ENCODE measurements at places on chromosomes 12 and 14.
A peak's percentile ranks its signal among the peaks of the same experiment; 100 is the strongest.

- DNase-seq = no peak
These were observed 47.0 kb upstream of the ERGIC2 start for GRCh38 chr12:29427964-29428363.

DNA sequence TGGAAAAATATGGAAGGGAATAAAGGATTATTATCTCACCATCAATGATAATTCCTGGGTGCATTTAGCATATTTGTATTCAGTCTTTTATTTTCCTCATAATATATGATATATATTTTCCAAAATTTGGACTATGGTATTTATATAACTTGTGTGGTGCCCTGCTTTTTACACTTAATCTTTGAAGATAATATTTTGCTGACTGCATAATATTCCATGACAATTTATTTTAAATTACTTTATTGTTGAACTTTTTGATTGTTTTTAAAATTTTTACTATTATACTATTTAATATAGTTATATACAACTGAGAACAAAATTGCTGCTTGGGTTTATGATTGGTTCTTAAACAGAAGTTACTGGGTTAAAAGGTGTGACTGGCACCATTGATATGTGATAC is 212.3 kb downstream of the TTC6 start:
- no peak for DNase-seq

- DNase-seq = peak; percentile 43
These were observed 63.8 kb downstream of the PRKCH start for GRCh38 chr14:61385002-61385685.

GRCh38 chr14:33564774-33565630 is 385.9 kb downstream of the EGLN3 start:
- no peak for DNase-seq

GRCh38 chr14:88503754-88504406 is 50.9 kb downstream of the PTPN21 start:
- no peak for DNase-seq

- no peak for DNase-seq
These were observed 1.9 kb downstream of the SRSF5 start for GRCh38 chr14:69768873-69769272.

DNA sequence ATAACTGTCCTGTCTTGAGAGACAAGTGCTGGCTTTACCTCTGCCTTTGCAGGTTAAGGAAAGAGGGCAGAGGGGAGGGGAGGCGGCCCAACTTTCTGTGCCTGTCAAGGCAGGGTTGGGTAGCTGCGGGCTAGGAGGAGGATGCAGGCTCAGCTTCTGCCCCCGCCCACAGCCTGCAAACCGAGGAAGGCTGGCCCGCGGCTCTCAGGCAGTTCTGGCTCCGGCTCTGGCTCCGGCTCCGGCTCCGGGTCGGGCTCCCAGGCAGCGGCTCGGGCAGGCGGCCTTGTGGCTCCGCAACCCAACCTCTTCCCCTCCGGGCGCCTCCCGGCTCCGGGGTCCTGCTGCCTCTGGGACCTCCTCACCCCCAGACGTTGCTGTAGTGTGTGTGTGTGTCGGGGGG is 92.9 kb downstream of the TMEM30B start:
- peak; percentile 43 for DNase-seq

DNA sequence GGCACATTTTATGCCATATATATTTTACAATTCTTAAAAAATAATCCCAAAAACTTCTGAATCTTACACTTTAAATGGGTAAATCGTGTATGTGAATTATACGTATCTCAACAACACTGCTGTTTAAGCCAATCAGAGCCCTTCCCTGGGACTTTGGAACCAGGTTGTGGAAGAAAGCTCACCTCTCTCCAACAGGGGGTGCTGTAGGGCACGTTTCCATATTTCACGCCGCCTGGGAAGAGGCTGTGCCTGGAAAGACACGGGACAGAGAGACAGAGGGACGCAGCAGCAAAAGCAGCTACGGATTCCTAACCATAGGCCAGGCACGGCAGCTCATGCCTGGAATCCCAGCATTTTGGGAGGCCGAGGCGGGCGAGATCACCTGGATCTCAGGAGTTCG is 29.4 kb upstream of the FBRSL1 start:
- DNase-seq = no peak

DNA sequence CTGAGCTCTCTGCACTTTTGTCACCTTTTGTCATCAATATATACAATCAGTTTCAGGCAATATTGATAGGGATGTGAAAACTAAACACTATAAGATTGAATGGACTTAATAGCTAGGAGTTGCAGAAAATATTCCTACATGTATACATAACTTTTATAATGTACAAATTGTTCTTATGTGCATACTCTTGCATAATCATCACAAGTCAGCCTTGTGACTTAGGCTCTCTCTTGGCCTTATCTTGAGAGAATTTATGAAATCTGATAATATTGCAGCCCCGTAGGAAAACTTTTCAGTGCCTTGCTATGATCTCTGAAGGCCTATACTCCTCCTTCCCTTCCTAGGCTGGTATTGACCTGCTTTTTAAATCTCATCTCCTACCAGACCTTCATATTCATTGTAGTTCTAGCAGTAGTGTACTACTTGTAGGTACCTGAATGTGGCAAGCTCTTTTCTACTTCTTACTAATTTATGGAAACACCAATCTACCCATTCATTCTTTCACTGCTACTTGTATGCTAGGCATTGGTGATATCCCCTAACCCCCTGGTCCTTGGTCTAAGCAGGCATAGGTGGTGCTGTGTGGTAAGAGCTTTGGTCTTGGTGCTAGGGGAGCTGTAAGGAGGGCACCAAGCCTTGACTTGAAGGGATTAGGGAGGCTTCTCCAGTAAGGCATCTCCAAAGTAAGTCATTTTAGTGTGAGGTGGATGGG is 100.0 kb downstream of the PRKCH start:
- no peak for DNase-seq

- DNase-seq = no peak
These were observed 132.0 kb downstream of the DACT1 start for GRCh38 chr14:58769771-58770170.

GRCh38 chr12:52687497-52688385 is 7.5 kb upstream of the KRT1 start:
- DNase-seq = no peak

GRCh38 chr14:98908050-98908449 is 363.9 kb downstream of the BCL11B start:
- DNase-seq = no peak

GRCh38 chr14:103156651-103157378 is 33.6 kb downstream of the TNFAIP2 start:
- no peak for DNase-seq

DNA sequence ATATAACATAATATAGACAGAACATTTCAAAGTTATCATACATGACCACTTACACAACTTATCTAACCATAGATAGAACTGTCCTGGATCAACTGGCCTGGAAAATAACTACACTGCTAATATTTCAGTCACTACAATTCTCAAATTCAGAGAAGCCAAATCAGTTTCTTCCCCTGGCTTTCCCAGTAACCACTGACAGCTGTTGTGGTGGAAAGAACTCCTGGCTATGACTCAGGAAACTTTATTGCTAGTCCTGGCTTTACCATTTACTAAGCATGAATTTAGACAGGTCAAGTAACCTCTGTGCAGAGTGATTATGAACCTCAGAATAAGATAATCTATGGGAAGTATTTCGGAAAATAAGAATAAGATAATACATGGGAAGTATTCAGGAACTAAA is 244.9 kb upstream of the DIO2 start:
- DNase-seq = no peak

GRCh38 chr14:97185186-97185585 is 388.0 kb downstream of the VRK1 start:
- peak; percentile 17 for DNase-seq

- no peak for DNase-seq
These were observed 110.0 kb downstream of the ETV6 start for GRCh38 chr12:11759494-11759878.

- DNase-seq = no peak
These were observed 156.6 kb downstream of the DAD1 start for GRCh38 chr14:22432348-22432976.

DNA sequence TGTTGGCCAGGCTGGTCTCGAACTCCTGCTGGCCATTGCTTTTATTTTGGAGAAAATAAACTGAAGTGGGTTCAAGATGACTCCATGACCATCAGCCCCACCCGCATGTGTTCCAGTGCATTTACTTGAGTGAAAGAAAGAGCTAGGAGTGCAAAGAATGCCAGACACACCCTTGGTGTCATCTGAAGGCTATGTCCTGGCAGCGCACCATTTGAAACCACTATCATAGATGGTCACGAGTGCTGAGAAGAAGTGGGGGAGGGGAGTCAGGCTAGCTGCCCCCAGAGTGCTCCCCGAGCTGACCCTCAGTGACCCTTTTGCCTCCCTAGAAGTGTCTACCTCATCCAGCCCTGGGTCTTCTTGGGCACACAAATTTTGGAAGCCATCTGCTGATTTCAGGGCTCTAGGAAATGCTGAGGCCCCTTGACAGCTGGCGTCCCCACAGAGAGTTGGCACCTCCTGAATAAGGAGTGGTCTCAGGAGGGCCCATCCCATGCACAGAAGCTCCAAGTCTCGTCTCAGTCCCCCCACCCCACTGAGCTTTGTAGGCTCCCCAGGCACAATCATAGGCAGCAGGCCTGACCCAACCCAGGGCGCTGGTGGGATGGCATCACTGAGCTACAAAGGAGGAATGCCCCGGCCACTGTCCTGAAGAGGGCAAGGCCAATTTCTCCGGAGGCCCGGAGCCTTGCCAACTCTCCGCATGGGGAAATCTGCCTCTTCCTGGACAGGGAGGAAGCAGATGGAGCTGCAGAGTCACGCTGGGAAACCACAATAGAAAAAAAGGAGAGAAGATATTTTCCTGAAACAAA is 28.0 kb downstream of the PXN start:
- no peak for DNase-seq

Data from T-helper 1 cell (primary cell).